Effector memory CD4-positive, alpha-beta T cell (primary cell): ENCODE measurements at places on chromosomes 3 and 15.

DNA sequence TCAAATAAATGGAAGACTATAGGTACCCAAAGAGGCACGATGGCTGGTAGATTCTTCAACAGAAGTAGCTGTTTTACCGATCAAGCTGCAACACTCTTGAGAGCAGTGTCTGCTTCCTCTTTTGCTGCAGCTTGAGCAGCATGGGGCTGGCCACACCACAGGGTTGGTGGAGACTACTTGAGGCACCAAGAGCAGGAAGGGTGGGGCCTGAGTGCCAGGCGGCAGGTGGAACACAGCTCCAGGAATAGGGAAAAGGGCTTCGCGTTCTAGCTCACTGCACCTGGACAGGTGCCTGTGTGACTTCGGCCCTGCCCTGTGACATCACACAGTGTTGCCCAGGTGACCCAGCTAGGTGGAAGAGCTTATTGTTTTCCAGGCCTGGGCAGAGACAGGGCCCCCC is at the start of gene CCDC33:
CCDC33 (plus strand) TSS at position 365 of the 400 bp plus-strand sequence. CDS start 394 bp downstream, outside the sequence.
- DNase-seq, result no peak

DNA sequence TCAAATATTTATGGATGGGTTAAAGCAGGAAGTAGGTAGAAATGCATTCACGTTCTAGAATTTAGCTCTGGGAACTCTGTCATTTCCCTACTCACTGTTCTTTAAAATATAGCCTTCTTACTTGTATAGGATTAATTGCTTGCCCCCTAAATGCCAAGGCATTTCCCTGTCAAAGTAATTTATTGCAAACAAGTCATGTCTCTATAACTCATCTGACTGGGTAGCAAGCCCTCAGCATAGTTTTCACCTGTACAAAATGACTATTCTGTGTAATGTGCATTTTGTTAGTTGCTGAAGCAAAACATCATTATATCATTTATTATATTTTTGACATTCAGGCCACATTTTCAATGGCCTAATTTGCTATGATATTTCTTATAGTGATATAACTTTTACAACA is 1308.2 kb upstream of the EPHA6 start:
- DNase-seq, result no peak

DNA sequence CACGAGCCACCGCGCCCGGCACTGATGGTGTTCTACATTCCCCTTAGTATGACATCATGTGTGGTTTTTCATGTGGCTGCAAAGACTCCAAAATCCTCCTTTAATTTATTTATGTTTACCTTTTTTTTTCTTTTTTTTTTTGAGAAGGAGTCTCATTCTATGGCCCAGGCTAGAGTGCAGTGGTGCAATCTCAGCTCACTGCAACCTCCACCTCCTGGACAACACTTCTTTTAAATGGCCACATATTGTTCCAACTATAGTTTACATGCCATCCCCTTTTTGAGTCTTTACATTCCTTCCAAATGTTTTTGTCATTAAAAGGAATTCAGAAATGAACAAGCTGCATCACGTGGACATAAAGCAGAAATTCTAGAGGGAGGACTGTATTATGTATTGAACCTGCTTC is 10.3 kb upstream of the CDV3 start:
- no peak for DNase-seq

GRCh38 chr3:8201886-8202285 is 299.7 kb upstream of the LMCD1 start:
- no peak for DNase-seq

- no peak for DNase-seq
Measured at GRCh38 chr3:151890721-151891141, 17.3 kb downstream of the SUCNR1 start.

DNA sequence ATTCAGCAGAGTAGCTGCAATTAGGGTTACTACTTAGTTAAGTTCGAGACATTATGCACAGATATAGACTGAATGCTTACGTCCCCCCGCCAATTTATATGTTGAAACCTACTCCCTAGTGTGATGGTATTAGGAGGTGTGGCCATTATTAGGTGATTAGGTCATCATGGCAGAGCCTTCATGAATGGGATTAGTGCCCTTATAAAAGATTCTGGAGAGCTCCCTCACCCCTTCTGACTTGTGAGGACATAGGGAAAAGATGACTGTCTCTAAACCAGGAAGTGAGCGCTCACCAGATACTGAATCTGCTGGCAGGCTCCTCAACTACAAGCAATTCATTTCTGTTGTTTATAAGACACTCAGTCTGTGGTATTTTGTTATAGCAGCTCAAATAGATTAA is 25.6 kb upstream of the TEX9 start:
- DNase-seq, result no peak

- DNase-seq, result no peak
Measured at GRCh38 chr3:149245738-149246451, 24.3 kb upstream of the CP start.

DNA sequence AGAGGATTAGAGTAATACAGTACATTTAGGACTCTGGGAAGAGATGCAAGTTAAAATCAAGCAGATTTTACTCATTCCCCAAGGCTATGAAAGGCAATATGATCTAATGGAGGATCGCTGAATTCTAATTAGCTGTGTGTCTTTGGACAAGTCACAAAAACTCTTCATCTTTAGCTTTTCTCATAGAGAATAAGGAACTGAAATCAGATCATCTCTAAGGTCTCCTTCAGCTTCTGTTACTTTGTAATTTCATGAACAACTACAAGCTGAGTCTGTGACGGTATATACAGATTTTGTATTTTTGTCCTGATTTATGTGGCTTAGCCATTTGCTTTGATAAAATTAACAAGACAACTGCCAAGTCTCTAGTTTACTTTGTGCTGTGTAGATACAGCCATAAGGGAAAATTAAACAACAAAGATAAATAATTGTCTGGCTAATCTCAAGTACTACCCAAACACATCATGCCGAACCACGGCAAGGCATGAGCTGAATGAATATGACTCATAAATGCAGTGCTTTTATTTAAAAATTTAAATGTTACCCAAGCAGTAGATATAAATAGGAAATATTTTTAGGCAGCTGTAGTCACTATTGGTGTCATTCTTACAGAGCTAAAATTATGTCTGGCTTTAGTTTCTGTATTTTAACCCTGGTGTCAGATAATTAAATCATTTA is 81.5 kb downstream of the GAP43 start:
- DNase-seq, result no peak

DNA sequence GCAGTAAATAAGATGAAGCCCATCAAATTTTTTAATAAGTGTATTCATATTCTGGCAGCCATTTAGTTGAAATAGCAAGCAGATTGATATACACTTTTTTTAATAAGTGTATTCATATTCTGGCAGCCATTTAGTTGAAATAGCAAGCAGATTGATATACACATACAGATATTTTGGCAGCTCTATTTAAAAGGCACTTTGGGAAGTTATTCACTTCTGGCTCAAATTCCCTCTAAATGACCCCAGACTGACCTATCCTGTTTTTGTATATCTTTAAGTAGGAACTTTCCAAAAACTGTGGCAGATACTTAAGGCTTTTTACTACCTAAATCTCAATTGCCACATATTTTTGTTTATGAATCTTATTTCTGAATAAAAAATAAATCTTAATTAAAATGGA is 122.3 kb downstream of the PLD1 start:
- DNase-seq, result no peak

- DNase-seq, result no peak
Measured at GRCh38 chr3:175457301-175457700, 598.2 kb downstream of the NAALADL2 start.

- no peak for DNase-seq
Measured at GRCh38 chr3:128706086-128706615, 19.8 kb upstream of the RAB7A start.

DNA sequence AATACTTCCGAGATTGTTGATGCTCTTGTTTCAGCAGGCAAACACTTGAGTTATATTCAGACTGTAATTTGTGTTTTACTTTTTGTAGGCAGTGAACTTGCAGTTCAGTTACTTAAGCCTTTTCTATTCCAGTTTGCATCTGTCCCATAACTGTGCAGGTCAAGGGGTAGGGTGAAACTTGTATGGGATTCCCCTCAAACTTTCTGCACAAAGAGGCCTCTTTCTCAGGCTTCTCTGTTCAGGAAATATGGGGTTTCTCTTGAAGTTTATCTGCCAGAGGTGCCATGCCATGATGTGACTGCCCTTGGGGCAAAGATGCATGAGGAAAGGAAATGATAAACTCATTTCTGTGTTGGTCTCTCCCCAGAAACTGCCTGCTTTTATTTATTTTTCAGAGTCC is 66.7 kb downstream of the SLC24A1 start:
- no peak for DNase-seq

- no peak for DNase-seq
Measured at GRCh38 chr3:36733162-36733696, 31.1 kb downstream of the DCLK3 start.

- DNase-seq, result no peak
Measured at GRCh38 chr3:109887293-109887692, 549.9 kb upstream of the DPPA4 start.

DNA sequence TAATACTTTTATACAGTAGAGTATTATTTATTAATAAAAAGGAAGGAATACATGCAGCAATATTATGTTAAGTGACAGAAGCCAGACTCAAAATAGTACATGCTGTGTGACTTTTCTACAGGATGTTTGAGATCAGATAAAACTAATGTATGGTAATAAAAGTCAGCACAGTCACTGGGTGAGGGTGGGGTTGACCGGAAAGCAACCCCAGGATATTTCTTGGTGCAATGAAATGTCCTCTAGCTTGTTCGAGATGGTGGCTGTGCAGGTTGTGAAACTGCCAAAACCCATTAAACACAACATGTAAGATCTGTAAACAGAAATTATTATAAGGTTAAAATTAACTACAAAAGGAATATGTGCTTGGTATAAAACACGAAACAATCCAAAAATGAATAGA is 20.8 kb upstream of the ALDH1L1 start:
- no peak for DNase-seq

DNA sequence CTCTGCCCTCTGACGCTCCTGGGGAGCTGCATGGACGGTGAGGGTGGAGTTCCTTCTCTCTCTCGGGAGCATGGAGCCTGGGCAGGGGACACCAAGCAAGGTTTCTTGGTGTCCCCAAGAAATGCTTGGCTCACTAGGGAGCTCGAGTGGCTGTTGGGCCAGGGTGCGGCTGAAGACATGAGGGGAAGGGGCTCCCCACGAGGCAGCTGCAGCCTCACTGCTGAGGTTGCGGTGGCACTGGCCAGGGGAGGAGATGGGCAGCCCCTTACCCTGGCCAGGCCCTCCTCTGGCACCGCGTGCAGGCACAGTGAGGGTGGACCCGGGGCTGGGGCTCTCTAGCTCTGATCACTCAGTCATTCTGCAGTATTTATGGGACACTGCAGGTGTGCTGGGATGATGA is 43.5 kb upstream of the SLC41A3 start:
- no peak for DNase-seq

DNA sequence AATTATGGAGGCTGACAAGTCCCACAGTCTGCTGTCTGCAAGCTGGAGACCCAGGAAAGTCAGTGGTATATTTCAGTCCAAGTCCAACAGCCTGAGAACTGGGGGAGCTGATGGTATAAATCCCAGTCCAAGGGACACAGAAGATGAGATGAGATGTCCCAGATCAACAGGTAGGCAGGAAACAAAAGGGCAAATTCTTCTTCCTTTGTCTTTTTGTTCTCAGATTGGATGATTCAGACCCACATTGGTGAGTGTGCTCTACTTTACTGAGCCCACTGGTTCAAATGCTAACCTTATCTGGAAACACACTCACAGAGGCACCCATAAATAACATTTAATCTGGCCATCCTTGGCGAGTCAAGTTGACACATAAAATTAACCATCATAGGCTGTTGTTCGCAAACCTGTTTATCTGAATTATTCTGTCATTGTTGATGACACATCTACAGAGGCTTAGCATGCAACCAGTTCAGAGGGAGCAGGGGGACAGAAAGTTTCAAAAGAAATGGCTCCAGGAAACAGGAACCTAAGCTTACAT is 62.7 kb upstream of the ITGA11 start:
- no peak for DNase-seq

- no peak for DNase-seq
Measured at GRCh38 chr15:59587085-59587826, 24.3 kb upstream of the GCNT3 start.

GRCh38 chr3:112908252-112908651 is 61.6 kb upstream of the CD200R1L start:
- DNase-seq, result no peak

DNA sequence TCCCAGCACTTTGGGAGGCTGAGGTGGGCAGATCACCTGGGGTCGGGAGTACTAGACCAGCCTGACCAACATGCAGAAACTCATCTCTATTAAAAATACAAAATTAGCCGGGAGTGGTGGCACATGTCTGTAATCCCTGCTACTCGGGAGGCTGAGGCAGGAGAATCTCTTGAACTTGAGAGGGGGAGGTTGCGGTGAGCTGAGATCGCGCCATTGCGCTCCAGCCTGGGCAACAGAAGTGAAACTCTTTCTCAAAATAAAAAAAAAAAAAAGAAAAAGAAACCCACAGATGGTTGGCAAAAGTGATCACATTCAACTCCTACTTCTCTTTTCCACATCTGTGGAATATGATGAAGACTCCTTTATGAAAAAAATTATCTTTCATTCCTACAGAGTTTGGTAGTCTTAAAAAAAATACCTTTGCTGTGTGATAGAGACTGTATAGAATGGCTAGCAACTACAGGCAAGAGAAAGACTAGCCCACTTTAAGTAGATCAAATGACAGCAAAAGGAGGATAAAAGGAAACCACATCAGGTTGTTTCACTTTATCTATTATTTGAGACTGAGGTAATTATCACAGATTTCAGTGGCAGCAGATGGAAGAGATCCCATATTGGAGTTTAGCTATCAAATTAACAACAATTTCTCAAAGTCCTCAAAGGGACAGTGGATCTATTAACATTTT is 172.9 kb upstream of the TSPAN3 start:
- DNase-seq, result no peak

DNA sequence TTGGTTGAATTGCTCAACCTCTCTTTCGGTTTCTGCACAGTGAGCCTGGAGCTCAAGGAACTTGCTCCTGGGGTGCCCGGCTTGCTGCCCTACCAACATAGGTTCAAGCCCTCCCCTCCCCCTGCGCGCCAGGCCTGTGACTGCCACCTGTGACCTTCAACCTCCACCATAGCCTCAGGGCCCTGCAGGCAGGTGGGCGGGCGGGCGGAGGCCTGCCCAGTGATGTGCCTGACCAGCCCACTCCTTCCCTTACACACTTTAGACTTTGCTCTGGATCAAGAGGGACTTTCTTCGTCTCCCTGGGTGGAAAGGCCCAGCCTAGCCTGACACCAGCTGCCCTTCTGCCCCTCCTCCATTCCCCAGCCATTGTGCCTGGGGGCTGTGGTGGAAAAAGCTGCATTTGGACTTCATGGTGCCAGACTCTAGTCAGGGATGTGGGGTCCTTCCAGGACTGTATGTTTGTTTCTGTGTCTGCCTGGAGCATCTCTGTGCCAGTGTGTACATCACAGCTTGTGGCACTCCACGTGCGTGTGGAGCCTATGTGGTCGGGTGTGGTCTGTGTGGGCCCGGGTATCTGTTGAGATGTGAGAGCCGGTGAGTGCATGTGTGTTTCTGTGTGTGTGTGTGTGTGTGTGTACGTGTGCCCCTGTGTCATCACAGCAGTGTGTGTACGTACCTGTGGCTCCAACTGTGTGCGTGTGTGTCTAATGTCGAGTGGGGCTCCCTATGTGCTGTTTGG is 9.5 kb downstream of the PRKCD start:
- DNase-seq, result no peak

- DNase-seq, result no peak
Measured at GRCh38 chr15:98646546-98647025, 1.8 kb upstream of the IGF1R start.

- no peak for DNase-seq
Measured at GRCh38 chr3:49343163-49343562, 3.3 kb upstream of the USP4 start.
